Endodermal cell (in vitro differentiated cells): ENCODE measurements at places on chromosomes 4 and X. TPM values are rescaled to one million over a fixed set of nuclear protein-coding genes. Genes with fewer than 3 reads are reported as not detected.

GRCh38 chrX:119071381-119071780, 1.4 kb upstream of the CT47C1 start:
- no peak for DNase-seq
- H3K27ac ChIP-seq, result no peak overlapping the region
- H3K36me3 ChIP-seq, result no peaks in the 10 kb centered on the region
- H3K4me1 ChIP-seq, result no peaks in the 10 kb centered on the region
- peaks cover 15% of the 10 kb centered on the region for H3K27me3 ChIP-seq

- H3K4me1 ChIP-seq, result peaks cover 16% of the 10 kb centered on the region
- no peak overlapping the region for H3K27ac ChIP-seq
- no peaks in the 10 kb centered on the region for H3K27me3 ChIP-seq
- no peak overlapping the region for H3K4me3 ChIP-seq
- no peaks in the 10 kb centered on the region for H3K36me3 ChIP-seq
- no peak for DNase-seq
These were observed 172.7 kb downstream of the NHS start for GRCh38 chrX:17547658-17548057.

The BEX5 gene
- 5.6 to 5.8 TPM (median 5.7 TPM) in 3 replicates for total RNA-seq

The AMOT gene
- 33.8 to 42.1 TPM (median 41.3 TPM) in 3 replicates for total RNA-seq

The TMPRSS11B gene
- total RNA-seq, result 0.18 TPM in 1 of 3 replicates, not detected in the others
